ENCODE measurements at places on chromosomes 1 and 21.

- DNase-seq = no peak
Observed at GRCh38 chr1:88883156-88883555, 8.2 kb downstream of the GTF2B start.

GRCh38 chr1:55316947-55317662, 101.9 kb upstream of the USP24 start:
- DNase-seq = no peak

GRCh38 chr1:219792337-219793021, 135.9 kb downstream of the SLC30A10 start:
- peak; percentile 11 for DNase-seq

GRCh38 chr21:18373606-18374005, 30.0 kb downstream of the TMPRSS15 start:
- DNase-seq = no peak

- no peak for DNase-seq
Observed at GRCh38 chr1:55500601-55501000, 285.4 kb upstream of the USP24 start.

DNA sequence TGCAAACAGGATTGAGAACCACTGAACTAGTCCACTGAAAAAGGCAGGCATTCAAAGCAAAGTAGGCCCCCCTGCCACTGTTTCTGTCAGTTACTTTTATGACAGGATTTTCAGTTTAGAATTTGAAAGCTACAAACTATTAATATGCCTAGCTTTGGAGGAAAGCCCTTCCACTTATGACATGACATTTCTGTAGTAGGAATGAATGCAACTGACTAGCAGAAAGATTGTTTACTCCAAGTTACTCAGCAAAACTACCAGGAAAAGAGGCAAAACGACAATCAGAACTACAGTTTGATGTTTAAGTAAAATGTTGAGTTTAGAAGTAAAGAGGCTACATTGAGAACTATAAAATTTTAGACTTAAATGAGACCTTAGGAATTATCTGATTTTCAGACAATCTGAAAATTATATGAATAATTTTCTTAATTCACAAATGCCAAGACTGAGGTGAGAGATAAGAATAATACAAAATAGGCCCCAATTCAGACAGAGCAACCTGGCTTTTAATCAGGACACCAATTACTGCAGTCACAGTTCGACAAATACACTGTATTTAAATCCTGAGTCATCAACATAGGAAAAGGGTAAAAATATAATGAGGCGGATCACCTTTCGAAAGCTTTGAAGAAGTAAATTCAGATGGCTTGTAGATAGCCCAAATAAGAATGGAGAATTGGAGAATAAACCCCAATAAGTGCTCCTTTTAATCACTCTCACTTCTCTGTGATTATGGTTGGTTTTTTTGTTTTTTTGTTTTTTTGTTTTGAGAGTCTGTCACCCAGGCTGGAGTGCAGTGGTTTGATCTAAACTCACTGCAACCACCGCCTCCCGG, 2.2 kb downstream of the PRKAB2 start:
- DNase-seq = no peak

- no peak for DNase-seq
Observed at GRCh38 chr1:38715415-38715814, 144.2 kb downstream of the RRAGC start.

Measured in NCI-H1436 (cell line).